ENCODE measurements at places on chromosomes 2 and 18. TPM values are rescaled to one million over a fixed set of nuclear protein-coding genes. Genes with fewer than 3 reads are reported as not detected.

GRCh38 chr2:32937602-32938448, 8.9 kb upstream of the LTBP1 start:
- DNase-seq, result no peak

DNA sequence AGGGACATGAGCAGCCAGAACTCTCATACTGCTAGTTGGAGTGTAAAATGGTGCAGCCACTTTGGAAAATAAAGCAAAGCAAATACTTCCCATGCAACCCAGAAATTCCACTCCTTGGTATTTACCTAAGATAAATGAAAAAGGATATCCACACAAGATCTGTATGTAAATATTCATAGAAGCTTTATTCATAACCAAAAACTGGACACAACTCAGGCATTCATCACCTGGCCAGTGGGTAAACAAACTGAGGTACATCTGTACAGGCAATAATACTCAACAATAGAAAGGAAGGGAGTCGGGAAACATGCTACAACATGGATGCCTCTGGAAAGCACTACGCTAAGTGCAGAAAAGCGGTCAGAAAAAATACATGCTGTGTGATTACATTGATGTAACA, 2.5 kb upstream of the LOXHD1 start:
- DNase-seq, result no peak

DNA sequence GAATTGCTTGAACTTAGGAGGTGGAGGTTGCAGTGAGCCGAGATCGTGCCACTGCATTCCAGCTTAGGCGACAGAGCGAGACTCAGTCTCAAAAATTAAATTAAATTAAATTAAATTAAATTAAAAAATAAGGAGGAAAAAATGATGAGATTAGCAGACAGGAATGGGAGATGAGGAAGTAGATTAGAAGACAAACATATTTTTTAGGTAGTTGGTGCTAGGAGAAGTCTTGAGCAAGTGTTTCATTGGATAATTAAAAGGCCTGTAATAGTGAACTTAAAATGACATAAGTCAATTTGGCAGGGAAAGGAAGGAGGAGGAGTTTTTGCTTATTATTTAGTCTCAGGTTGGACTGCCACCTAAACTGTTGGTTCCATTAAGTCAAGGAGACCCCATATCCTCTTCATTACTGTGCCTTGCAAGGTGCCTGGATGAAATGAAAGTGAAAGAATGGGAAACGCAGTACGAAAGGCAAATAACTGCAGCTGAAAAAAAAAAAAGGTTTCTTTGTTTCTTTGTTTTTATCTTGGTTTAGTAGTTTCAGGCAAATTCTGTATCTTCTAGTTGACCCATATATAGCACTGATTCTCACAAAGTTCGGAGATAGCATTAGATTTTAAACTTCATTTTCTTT, 162.0 kb downstream of the SLC8A1 start:
- DNase-seq, result no peak

- DNase-seq, result no peak
These were observed 6.3 kb upstream of the RAB31 start for GRCh38 chr18:9701609-9702349.

GRCh38 chr18:4399929-4400328, 55.2 kb downstream of the DLGAP1 start:
- DNase-seq, result no peak

GRCh38 chr2:162175714-162176113, 23.7 kb upstream of the GCG start:
- no peak for DNase-seq

- no peak for DNase-seq
These were observed 24.9 kb upstream of the C1GALT1C1L start for GRCh38 chr2:43701111-43701510.

GRCh38 chr2:196980473-196980872, 54.0 kb upstream of the PGAP1 start:
- no peak for DNase-seq

DNA sequence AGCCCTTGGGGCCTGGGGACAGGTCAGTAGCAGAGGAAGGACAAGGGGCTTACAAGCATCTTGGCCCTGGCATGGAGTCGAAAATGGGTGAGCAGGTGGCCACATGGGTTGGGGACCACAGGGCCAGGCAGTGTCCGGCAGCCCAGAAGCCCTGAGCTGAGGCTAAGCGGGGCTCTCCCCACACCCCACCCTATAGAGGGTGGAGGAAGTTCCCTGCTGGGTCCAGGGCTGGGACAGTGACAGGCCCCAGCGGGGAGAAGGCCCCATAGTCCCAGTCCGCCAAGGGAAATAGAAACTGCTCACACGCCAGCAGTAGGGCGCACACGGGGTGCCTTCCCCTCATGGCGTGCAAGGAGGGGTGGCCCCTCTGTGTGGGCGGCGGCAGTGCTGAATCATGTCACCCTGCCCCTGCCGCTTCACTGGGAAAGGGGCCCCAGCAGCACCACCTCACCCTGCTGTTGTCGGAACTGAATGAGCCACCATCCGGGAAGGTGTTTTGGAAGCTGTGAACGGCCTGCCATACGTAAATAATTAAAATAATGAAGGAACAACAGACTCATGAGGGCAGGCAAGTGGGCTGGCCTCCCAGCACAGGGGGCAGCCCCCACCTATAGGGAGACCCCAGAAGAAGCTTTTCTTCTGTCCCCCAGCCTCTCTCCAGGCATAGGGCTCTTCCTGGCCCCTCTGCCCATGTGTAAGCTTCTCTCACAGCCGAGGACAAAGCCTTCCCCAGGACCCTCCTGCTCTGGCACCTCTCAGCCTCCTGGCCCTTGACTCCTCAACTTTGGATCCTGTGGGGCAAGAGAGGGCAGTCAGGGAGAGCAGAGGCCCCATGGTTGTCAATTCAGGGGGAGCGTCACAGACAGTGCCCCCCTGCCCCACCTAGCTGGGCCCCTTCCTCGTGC, 12.7 kb upstream of the DUSP2 start:
- DNase-seq, result no peak

GRCh38 chr2:42977270-42978174, 185.1 kb upstream of the HAAO start:
- no peak for DNase-seq

DNA sequence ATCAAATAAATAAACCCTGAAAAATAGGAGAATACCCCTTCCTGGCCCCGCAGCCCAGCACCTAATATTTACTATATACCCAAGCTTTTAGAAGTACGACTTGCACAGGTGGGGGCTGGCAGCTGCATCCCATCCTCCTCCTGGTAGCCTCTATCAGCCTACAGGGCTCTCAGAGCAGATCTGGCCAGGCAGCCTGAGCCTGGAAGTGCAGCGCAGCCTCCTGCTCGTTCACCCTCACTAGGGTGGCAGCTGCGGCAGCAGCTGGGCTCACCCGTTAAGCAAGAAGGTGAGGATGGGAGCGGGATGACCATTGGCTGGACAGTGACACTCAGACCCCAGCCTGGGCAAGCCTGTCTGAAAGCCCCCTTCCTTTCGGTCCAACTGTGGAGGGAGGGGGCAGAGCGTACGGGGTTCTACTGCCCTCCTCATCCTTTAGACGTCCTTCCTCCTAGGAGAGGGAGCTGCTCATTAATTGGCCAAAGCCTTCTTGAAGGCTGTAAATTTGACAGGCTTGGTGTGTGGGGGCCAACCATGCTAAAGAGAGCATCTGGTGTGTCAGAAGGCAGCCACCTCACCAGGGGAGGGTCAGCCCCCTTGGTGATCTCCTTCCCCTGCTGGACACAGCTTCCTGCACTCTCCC, 23.3 kb downstream of the MPHOSPH10 start:
- DNase-seq, result no peak

- DNase-seq, result peak; percentile 47
These were observed 6.0 kb upstream of the INPP5D start for GRCh38 chr2:233053928-233054784.

GRCh38 chr2:65878011-65878340, 445.6 kb upstream of the SPRED2 start:
- DNase-seq, result no peak

GRCh38 chr2:9753276-9753600, 90.0 kb upstream of the TAF1B start:
- DNase-seq, result no peak

GRCh38 chr2:62471816-62472215, 34.2 kb downstream of the TMEM17 start:
- peak; percentile 54 for DNase-seq

The TGFBRAP1 gene
- 10.6 TPM for total RNA-seq

The SP5 gene
- 0.88 TPM for total RNA-seq

The CHST9 gene
- 3.5 TPM for total RNA-seq
